Mesenchymal stem cell (in vitro differentiated cells and primary cell): ENCODE measurements at places on chromosomes 2 and 18.

GRCh38 chr2:14750433-14750832 lies 117.9 kb downstream of the LRATD1 start:
- H3K36me3 ChIP-seq, result no peaks in the 10 kb centered on the region
- no peaks in the 10 kb centered on the region for H3K27me3 ChIP-seq
- H3K4me3 ChIP-seq, result no peak overlapping the region
- DNase-seq, result no peak
- no peaks in the 10 kb centered on the region for H3K4me1 ChIP-seq

DNA sequence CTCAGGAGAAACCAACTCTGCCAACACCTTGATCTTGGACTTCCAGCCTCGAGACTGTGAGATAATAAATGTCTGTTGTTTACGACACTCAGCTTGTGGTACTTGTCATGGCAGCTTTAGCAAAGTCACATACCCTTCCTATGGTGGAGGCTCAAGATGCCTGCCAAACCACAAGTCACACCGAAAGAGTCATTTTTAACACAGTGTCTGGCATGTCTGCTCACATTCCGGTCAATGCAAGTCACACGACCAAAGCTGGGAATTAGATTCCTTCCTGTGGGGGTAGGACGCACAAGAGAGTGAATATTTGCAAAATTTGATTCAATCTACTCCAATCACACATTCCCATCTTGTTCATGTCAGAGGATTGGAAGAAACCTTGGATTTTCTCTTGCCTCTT lies 24.6 kb downstream of the KCNE4 start:
- H3K4me3 ChIP-seq, result no peak overlapping the region
- peak overlapping the region; percentile 58 for H3K27ac ChIP-seq
- H3K27me3 ChIP-seq, result no peaks in the 10 kb centered on the region

- H3K27me3 ChIP-seq, result no peaks in the 10 kb centered on the region
- peak; percentile 13 for DNase-seq
- H3K27ac ChIP-seq, result no peak overlapping the region
Observed at GRCh38 chr2:152825834-152826233, 107.4 kb downstream of the ARL6IP6 start.

DNA sequence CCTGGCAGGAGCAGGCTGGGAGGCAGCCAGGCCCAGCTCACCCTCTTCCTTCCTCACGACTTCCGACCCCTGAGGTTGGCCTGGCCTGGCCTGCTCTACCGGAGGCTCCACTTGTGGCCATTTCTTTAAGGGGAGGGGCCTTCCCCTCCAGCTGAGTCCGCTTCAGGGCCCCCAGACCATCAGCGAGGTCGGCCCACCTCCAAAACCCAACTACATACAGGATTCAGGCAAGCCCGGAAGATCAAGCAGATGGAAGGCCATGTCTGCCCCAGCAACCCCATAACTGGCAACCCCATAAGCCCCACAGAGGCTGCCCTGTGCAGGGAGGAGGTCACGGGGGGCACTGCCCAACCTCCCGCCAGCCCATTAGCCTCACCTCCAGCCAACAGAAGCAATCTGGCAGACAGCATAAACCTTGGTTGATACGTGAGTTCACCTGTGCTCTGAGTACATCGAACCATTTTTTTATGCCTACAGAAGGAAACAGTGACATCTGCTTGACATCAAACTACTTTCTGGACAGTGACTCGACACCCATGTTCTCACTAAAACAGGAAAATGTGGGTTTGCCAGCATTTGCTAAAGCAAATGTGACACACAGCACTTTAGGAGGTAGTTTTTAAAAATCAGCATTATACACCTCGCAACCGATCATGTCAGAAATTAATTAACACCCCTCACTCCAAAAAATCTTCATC lies 98.9 kb downstream of the EIPR1 start:
- no peak overlapping the region for H3K27ac ChIP-seq
- H3K4me1 ChIP-seq, result peaks cover 12% of the 10 kb centered on the region
- H3K27me3 ChIP-seq, result no peaks in the 10 kb centered on the region
- H3K4me3 ChIP-seq, result no peak overlapping the region

GRCh38 chr2:104866122-104866864 lies 12.4 kb downstream of the POU3F3 start:
- no peaks in the 10 kb centered on the region for H3K36me3 ChIP-seq
- H3K4me1 ChIP-seq, result peaks cover 22% of the 10 kb centered on the region
- DNase-seq, result no peak
- H3K27ac ChIP-seq, result no peak overlapping the region
- H3K4me3 ChIP-seq, result no peak overlapping the region

GRCh38 chr2:112000399-112001135 lies 54.5 kb upstream of the TMEM87B start:
- no peaks in the 10 kb centered on the region for H3K4me1 ChIP-seq
- no peaks in the 10 kb centered on the region for H3K36me3 ChIP-seq
- H3K4me3 ChIP-seq, result no peak overlapping the region
- H3K27me3 ChIP-seq, result no peaks in the 10 kb centered on the region
- no peak for DNase-seq
- no peak overlapping the region for H3K27ac ChIP-seq

DNA sequence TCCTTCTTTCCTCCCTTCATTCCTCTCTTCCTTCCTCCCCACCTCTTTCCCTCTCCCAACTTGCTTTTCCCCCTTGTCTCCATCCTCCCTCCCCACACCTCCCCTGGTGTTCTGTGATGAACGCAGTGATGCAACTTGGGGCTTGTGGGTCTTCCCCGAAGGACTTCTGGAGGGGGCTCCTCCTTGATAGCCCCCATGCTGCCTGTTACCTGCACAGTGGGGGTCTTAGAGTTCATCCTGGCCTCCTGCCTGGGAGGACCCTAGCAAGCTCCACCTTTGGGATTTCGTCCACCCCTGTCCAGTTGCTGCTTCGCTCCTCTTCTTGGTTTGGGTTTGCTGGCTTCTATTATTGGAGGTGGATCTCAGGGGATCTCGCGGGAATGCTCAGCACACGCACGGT lies 43.7 kb upstream of the AFF3 start:
- no peak overlapping the region for H3K4me3 ChIP-seq
- H3K36me3 ChIP-seq, result no peaks in the 10 kb centered on the region
- peaks cover 7% of the 10 kb centered on the region for H3K4me1 ChIP-seq
- H3K27me3 ChIP-seq, result peaks cover 3% of the 10 kb centered on the region

GRCh38 chr2:179239195-179239594 lies 25.4 kb downstream of the SESTD1 start:
- no peak overlapping the region for H3K4me3 ChIP-seq
- no peaks in the 10 kb centered on the region for H3K27me3 ChIP-seq
- DNase-seq, result no peak
- no peaks in the 10 kb centered on the region for H3K36me3 ChIP-seq

DNA sequence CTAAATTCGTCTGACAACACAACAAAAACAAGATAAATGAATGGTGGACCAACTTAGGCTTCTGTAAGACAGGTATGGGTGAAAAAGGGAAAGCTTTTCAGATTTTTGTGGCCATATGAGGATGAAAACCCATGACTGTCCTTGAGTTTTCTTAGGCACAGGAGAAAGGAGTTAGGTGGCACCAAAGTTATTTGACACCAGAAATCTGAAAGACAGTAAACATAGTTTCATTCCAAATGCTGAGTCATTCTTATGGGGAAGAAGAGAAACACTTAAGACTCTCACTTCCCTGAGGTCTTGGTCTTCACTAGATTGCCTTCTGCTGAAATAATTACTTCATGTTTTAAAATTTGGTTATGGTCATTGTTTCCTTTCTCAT lies 5.2 kb upstream of the GPD2 start:
- no peak overlapping the region for H3K4me3 ChIP-seq
- H3K36me3 ChIP-seq, result no peaks in the 10 kb centered on the region
- peaks cover 8% of the 10 kb centered on the region for H3K4me1 ChIP-seq
- peak; percentile 74 for DNase-seq

- H3K4me1 ChIP-seq, result peaks cover 19% of the 10 kb centered on the region
- no peak for DNase-seq
- H3K27ac ChIP-seq, result no peak overlapping the region
- H3K36me3 ChIP-seq, result peaks cover 67% of the 10 kb centered on the region
- H3K27me3 ChIP-seq, result no peaks in the 10 kb centered on the region
Observed at GRCh38 chr2:85307527-85307897, 20.3 kb downstream of the TGOLN2 start.

- DNase-seq, result peak; percentile 64
- H3K27ac ChIP-seq, result no peak overlapping the region
- H3K36me3 ChIP-seq, result no peaks in the 10 kb centered on the region
- H3K4me1 ChIP-seq, result peaks cover 4% of the 10 kb centered on the region
Observed at GRCh38 chr2:37766106-37766505, 94.7 kb upstream of the CDC42EP3 start.

GRCh38 chr2:231710799-231711676 lies 2.7 kb downstream of the PTMA start:
- no peaks in the 10 kb centered on the region for H3K27me3 ChIP-seq
- H3K4me1 ChIP-seq, result peaks cover 45% of the 10 kb centered on the region
- H3K36me3 ChIP-seq, result peaks cover 17% of the 10 kb centered on the region
- peak overlapping the region; percentile 61 for H3K27ac ChIP-seq
- peak overlapping the region; percentile 88 for H3K4me3 ChIP-seq

DNA sequence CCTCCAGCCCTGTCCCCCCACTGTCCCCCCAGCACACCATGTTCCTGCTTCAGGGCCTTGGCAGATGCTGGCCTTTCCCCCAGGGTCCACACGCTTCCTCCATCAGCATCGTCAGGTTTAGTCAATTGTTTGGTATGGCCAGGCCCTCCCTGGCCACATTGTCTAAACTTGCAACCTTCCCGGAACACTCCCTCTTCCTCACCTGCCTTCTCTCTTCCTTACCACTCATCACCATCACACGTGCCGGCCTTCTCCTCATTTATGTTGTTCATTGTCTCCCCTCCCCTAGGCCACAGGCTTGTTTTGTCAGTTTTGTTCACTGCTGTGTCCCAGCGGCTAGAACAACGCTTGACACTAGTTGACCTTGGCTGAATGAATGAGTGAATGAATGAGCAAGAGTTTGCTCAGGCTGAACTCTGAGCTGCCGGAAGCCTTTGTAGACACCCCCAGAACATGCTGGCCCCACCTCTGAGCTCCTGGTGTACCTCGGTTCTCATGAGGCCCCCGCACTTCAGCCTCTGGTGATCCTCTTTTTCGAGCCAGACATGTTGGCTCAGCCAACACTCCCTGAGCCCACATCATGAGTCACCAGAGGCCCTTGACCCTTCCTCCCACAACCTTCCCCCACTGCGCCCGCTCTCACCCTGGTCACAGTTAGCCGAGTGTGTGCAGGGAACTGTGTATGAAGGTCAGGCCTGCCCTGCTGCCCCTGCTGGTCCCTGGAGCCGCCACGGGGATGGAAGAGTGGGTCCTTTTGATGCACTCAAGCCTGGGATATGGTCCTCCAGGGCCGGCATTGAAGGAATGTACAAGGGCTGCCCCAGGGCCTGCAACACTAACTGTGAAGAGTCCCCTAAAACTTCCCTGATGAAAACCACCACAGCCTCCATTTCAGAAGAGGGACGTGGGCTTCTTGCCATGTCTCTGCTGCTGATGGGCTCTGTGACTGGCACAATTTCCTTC lies 57.5 kb downstream of the HS1BP3 start:
- H3K27me3 ChIP-seq, result no peaks in the 10 kb centered on the region
- peak; percentile 97 for DNase-seq
- peak overlapping the region; percentile 74 for H3K27ac ChIP-seq

DNA sequence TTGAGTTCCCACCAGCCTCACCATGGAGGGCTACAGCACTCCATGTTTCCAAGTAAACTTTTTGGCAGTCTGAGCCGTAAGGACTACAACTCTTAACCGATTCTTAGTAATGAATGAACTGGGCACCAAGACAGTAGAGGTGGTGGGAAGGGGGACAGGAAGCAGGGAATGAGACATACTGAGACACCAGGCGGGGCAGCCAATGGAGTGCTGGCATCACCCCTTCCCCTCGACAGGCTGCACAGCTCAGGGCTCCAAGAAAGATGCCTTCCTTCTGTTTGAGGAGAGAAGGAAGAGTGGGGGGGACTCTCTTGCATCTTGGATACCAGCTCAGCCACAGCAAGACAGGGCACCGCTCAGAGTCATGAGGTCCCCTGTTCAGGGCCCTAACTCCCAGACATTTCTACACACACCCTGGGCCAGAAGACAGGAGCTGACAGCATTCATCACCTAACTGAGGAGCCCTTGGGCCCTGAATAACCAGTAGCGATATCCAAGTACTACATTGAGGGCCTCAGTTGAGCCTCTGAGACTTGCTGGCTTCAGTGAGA lies 45.2 kb downstream of the USP34 start:
- no peak for DNase-seq
- H3K27me3 ChIP-seq, result no peaks in the 10 kb centered on the region
- no peaks in the 10 kb centered on the region for H3K36me3 ChIP-seq
- H3K27ac ChIP-seq, result no peak overlapping the region

DNA sequence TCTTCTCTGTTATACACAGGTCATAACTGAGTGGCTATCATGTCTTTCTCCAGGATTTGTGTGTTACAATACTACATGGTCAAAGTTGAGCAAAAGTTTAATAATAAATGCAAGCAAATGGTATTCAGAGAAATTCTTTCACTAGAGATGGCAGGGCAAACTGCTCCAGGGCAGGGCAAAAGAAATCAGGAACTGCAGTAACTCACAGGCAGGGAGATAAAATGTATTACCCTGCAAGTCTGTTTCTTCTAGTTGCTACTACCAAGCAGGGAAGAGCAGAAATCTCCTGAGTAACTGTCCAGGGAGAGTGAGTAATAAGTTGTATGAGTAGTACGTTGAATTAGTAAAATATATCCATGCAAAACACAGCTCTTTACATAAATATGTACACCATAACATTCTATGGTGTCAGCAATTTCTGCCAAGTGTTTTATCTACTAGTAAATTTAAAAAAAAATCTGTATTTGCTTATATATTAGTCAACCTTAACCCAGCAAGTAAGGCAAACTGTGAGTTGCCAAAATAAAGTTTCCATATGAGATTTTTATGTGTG lies 404.1 kb downstream of the ZEB2 start:
- H3K4me3 ChIP-seq, result no peak overlapping the region
- DNase-seq, result no peak
- H3K4me1 ChIP-seq, result no peaks in the 10 kb centered on the region
- no peak overlapping the region for H3K27ac ChIP-seq
- H3K36me3 ChIP-seq, result no peaks in the 10 kb centered on the region
- no peaks in the 10 kb centered on the region for H3K27me3 ChIP-seq
